HAP-1 (cell line): ENCODE measurements at places on chromosomes 2 and 18.

GRCh38 chr2:222264791-222265320 is 33.9 kb downstream of the PAX3 start:
- no peak for DNase-seq

DNA sequence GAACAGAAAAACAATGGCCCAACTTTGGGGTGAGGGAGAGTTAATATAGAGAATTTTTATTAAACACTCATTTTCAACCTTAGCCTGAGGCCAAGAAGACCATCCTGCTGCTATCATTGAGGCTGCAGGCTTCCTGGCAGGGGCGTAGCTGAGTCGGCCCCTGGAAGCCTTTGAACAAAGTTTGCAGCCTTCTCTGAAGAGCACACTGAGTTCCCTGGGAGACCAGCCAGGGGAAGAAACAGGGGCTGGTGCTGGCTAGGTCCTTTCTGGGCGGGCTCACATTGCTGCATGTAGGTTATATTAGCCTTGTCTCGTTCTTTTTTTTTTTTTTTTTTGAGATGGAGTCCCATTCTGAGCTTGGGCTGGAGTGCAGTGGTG is 126.8 kb upstream of the HS6ST1 start:
- DNase-seq: no peak

GRCh38 chr2:159152128-159152778 is 134.2 kb downstream of the WDSUB1 start:
- no peak for DNase-seq

GRCh38 chr2:212426637-212427412 is 111.8 kb downstream of the ERBB4 start:
- DNase-seq: peak; percentile 30

DNA sequence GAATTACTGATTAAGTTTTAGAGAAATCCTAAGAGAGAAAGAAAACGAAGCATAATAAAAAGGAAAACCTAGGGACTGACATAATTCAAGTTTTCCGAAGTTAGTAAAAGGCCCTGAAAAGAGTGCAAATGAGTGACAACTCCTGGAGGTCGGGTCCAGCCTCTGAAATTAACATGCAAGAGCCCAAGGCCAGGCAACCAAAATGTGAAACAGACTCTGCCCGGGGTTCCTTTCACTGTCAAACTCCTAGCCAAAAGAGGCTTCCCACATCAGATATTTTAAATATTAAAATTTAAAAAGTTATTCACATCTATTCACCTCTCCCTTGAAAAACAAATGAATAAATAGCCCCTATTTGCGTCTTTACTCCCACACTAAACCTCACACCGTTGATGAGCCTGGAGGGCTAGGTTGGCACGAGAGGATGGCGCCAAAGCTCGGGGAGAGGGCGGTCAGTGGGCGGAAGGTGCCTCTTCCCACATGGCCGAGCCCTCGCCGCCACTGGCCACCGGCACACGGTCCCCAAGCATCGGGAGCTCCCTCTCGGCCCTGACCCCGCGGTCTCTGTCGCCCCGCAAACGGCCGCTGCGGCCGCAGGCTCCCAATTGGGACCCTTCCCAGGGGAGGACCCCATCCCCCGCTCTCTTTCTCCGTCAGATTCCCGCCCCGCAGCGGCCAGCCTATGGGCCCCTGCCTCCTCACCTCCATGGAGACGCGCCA is 630 bp downstream of the PPM1G start:
- DNase-seq: peak; percentile 17

DNA sequence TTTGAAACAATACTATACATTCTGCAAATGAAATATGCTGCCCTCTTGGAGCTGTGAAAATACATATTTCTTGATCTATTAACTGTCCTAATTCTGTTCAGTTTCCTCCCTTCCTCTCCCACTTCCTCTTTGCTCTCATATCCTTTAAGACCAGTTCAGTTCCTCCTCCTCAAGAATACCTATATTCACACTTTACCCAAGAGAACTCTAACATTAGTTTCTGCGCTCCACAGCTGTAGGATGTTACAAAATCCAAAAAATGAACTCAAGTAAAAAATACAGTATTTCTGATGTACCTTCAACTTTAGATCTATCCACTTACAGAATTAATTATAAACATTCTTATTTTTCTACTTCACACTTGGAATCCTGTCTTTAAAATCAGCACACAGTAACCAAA is 5.4 kb downstream of the ITSN2 start:
- DNase-seq: no peak

- DNase-seq: no peak
These were observed 429.1 kb upstream of the PKDCC start for GRCh38 chr2:41618754-41619153.

- peak; percentile 0 for DNase-seq
These were observed 48.9 kb downstream of the TGIF1 start for GRCh38 chr18:3498698-3499471.

DNA sequence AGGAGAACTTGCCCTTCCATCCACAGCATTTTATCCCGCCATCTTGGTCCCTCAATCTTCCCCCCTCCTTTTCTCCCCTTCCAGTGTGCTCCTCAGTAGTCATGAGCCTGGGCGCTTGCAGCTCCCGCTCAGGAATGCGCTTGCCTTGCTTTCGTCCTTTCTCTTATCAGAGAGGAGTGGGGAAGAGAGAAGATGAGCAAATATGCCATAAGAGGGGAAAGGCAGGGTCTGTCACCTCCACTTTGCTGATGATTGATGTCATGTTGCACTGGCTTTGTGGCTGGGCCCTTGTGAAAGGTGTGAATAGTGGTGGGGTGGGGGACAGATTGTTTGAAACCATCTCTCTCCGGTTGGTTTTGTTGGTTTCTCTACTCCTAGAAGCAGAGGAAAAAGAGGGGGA is 569.3 kb downstream of the TNS1 start:
- DNase-seq: no peak

GRCh38 chr2:130987519-130988425 is 105.5 kb downstream of the FAM168B start:
- DNase-seq: no peak

- no peak for DNase-seq
These were observed 201.2 kb downstream of the TPGS2 start for GRCh38 chr18:36627637-36628036.

- no peak for DNase-seq
These were observed 53.8 kb downstream of the SS18 start for GRCh38 chr18:26036635-26037034.

GRCh38 chr18:44232500-44232899 is 448.2 kb upstream of the SETBP1 start:
- no peak for DNase-seq

- DNase-seq: no peak
These were observed 23.6 kb downstream of the INPP5D start for GRCh38 chr2:233083782-233084181.

GRCh38 chr2:105220604-105221003 is 20.9 kb upstream of the GPR45 start:
- no peak for DNase-seq

GRCh38 chr2:173589604-173590275 is 235.1 kb downstream of the CDCA7 start:
- DNase-seq: no peak

DNA sequence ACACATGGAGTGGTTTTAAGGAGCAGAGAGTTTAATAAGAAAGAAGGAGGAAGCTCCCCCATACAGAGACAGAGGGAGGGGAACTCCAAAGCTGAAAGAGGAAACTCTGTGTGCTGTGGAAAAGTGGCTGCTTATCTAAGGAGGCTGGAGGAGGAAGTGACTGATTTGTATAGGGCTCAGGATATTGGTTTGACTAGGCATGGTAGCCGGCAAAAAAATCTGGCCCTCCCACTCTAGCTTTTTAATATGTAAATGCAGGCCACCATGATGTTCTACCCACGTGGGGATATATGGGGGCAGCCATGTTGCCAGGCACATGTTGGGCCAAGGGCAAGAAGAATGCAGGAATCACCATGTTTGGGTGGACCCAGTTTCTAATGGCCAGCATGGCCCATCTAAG is 64.3 kb downstream of the HNMT start:
- DNase-seq: no peak
